Activated T-cell treated with anti-CD3 and anti-CD28 coated beads, Interleukin-2, amount 50 U/mL, for 24 hours (primary cell): ENCODE measurements at places on chromosomes 5 and 9.

- H3K4me1 ChIP-seq, result peaks cover 3% of the 10 kb centered on the region
- no peaks in the 10 kb centered on the region for H3K27me3 ChIP-seq
- no peaks in the 10 kb centered on the region for H3K36me3 ChIP-seq
- no peak overlapping the region for H3K27ac ChIP-seq
- no peak for DNase-seq
Observed at GRCh38 chr9:111854799-111855198, 41.8 kb upstream of the UGCG start.

DNA sequence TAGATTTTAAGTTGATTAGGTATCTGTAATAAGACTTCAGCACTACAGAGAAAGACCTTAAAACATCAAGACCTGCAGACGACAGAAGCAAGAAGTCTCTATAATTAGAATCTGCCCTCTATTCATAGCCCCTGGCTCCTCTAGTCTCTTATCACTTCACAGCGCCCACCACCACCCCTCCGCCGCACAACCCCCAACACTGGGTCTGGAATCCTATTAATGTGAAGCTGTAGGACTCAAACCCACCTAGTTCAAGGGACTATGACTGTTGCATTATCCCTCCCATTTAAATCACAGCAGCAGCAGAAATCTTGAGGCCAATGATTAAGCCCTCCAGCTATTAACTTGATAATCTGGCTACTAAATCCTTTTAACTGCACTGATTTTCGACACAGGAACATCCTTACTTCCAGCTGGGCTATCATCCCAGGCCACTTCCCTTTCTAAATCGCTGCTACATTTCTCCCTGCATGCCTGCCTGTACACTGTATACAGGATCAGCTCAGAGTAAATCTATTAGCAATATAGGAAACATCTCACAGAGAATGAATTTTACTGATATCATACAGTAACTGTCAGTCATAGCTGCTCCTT is 159.5 kb upstream of the GRAMD2B start:
- no peak overlapping the region for H3K27ac ChIP-seq
- no peak overlapping the region for H3K4me3 ChIP-seq
- H3K27me3 ChIP-seq, result no peaks in the 10 kb centered on the region
- H3K36me3 ChIP-seq, result no peaks in the 10 kb centered on the region
- H3K4me1 ChIP-seq, result no peaks in the 10 kb centered on the region
- DNase-seq, result no peak

DNA sequence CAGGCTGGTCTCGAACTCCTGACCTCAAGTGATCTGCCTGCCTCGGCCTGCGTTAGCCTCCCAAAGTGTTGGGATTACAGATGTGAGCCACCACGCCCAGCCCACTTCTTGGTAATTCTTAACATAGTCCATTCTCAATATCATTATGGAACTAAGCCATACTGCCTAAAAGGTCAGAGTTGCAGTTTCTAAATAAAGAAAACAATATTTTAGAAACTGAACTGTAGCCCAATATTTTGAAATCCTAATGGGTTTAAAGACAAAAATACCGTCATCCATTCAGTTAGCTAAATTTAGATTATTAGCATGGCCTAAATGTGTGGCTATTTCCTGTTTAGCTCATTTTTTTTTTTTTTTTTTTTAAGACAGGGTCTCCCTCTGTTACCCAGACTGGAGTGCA is 99.5 kb downstream of the USP20 start:
- H3K27ac ChIP-seq, result peak overlapping the region; percentile 95
- peaks cover 82% of the 10 kb centered on the region for H3K36me3 ChIP-seq
- no peaks in the 10 kb centered on the region for H3K27me3 ChIP-seq
- DNase-seq, result no peak

DNA sequence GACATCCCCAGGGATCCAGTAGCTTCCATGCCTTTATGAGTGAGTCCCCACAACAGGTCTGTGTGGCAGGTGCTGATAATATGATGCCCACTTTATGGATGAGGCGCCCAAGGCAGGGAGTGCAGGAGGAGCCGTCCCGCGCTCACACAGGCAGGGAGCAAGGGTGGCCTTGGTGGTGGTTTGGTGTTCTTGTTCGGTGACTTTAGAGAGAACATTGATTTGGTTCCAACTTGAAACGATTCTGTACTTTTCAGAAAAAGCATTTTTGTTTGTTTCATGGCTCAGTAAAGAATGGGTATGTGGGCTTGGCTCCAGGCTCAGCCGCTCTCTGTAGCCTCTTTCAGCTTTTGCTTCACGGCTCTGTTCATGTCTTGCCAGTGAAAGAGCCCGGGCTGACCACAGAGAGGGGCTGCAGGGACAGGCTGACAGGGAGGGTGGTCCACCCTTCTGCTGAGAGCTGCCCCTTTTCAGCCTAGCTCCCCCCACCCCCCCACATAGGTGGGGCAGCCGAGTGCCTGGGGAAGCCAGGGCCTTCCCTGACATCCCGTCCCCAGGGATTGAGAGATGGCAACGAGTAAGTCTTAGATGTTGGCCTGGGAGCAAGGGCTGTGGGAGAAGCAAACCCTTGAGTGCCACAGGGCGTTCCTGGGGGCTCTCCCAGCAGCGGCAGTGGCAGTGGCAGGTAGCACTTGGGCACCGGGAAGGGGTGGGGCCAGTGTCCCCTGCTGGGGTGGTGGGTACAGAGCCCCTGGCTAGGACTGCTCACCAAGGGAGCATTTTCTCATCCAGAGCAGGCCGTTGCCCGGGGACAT is 28.0 kb downstream of the NCS1 start:
- no peaks in the 10 kb centered on the region for H3K27me3 ChIP-seq
- H3K4me3 ChIP-seq, result no peak overlapping the region
- no peak for DNase-seq
- no peaks in the 10 kb centered on the region for H3K36me3 ChIP-seq

GRCh38 chr5:81388169-81388568 is 5.8 kb downstream of the ACOT12 start:
- H3K4me1 ChIP-seq, result no peaks in the 10 kb centered on the region
- H3K27me3 ChIP-seq, result peaks cover 40% of the 10 kb centered on the region
- no peaks in the 10 kb centered on the region for H3K36me3 ChIP-seq
- DNase-seq, result no peak
- no peak overlapping the region for H3K4me3 ChIP-seq
- no peak overlapping the region for H3K27ac ChIP-seq

GRCh38 chr5:174283211-174284005 is 237.9 kb downstream of the NSG2 start:
- no peaks in the 10 kb centered on the region for H3K4me1 ChIP-seq
- no peaks in the 10 kb centered on the region for H3K36me3 ChIP-seq
- no peak overlapping the region for H3K27ac ChIP-seq
- H3K27me3 ChIP-seq, result peaks cover 18% of the 10 kb centered on the region
- H3K4me3 ChIP-seq, result no peak overlapping the region

GRCh38 chr9:94920420-94921091 is 194.1 kb downstream of the AOPEP start:
- no peaks in the 10 kb centered on the region for H3K27me3 ChIP-seq
- H3K27ac ChIP-seq, result no peak overlapping the region

- peaks cover 1% of the 10 kb centered on the region for H3K27me3 ChIP-seq
- H3K36me3 ChIP-seq, result no peaks in the 10 kb centered on the region
- no peak overlapping the region for H3K4me3 ChIP-seq
- no peak for DNase-seq
- no peaks in the 10 kb centered on the region for H3K4me1 ChIP-seq
Observed at GRCh38 chr5:1017691-1018455, 9.3 kb downstream of the NKD2 start.

GRCh38 chr9:137470785-137471184 is 11.7 kb upstream of the NSMF start:
- peaks cover 5% of the 10 kb centered on the region for H3K4me1 ChIP-seq
- no peak for DNase-seq
- H3K27ac ChIP-seq, result no peak overlapping the region
- peaks cover 9% of the 10 kb centered on the region for H3K36me3 ChIP-seq

GRCh38 chr9:131709771-131710431 is 30.0 kb downstream of the RAPGEF1 start:
- peak overlapping the region; percentile 41 for H3K4me3 ChIP-seq
- peaks cover 47% of the 10 kb centered on the region for H3K36me3 ChIP-seq
- DNase-seq, result no peak
- peaks cover 86% of the 10 kb centered on the region for H3K4me1 ChIP-seq

GRCh38 chr9:673264-673965 is 168.1 kb upstream of the DMRT1 start:
- H3K27ac ChIP-seq, result no peak overlapping the region
- DNase-seq, result no peak
- peaks cover 13% of the 10 kb centered on the region for H3K4me1 ChIP-seq
- H3K27me3 ChIP-seq, result peaks cover 25% of the 10 kb centered on the region
- no peak overlapping the region for H3K4me3 ChIP-seq
- no peaks in the 10 kb centered on the region for H3K36me3 ChIP-seq

- peaks cover 2% of the 10 kb centered on the region for H3K36me3 ChIP-seq
- peaks cover 37% of the 10 kb centered on the region for H3K4me1 ChIP-seq
- DNase-seq, result no peak
- no peaks in the 10 kb centered on the region for H3K27me3 ChIP-seq
- no peak overlapping the region for H3K4me3 ChIP-seq
- no peak overlapping the region for H3K27ac ChIP-seq
Observed at GRCh38 chr5:40497573-40497972, 182.1 kb upstream of the PTGER4 start.

GRCh38 chr5:127839496-127840197 is 136.5 kb downstream of the CCDC192 start:
- no peaks in the 10 kb centered on the region for H3K27me3 ChIP-seq
- H3K4me1 ChIP-seq, result no peaks in the 10 kb centered on the region
- no peak overlapping the region for H3K27ac ChIP-seq
- H3K36me3 ChIP-seq, result no peaks in the 10 kb centered on the region
- no peak for DNase-seq

DNA sequence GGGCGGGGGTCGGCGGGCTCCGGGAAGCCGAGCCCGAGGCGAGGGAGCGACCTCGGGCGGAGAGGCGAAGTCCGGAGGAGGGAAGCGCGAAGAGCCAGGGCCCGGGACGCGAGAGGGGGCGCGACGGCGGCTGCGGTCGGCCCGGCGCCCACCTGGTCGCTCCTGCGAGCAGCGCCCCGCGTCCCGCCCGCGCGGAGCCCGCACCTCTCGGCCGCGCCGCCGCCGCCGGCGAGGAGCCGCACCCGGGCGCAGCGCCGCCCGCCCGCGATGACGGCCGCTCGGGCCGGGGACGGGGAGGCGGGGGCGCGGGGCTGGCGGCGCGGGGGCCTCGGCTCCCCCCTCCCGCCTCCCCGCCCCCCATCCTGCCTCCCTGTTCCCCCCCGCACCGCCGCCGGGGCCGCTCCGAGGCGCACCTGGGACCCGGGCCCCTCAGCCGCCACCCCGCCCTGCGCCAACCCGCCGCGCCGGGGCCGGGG is 2.6 kb downstream of the NR5A1 start:
- H3K36me3 ChIP-seq, result no peaks in the 10 kb centered on the region
- no peak for DNase-seq
- H3K27me3 ChIP-seq, result peaks cover 48% of the 10 kb centered on the region

- peaks cover 4% of the 10 kb centered on the region for H3K36me3 ChIP-seq
- H3K27me3 ChIP-seq, result no peaks in the 10 kb centered on the region
- no peak for DNase-seq
- no peak overlapping the region for H3K4me3 ChIP-seq
Observed at GRCh38 chr9:133322701-133323100, 13.3 kb downstream of the SURF6 start.

- no peak for DNase-seq
- peaks cover 2% of the 10 kb centered on the region for H3K27me3 ChIP-seq
- H3K36me3 ChIP-seq, result no peaks in the 10 kb centered on the region
Observed at GRCh38 chr5:22852807-22853660, at the start of gene CDH12. CDH12 (minus strand) TSS chr5:22853344.

- H3K36me3 ChIP-seq, result peaks cover 7% of the 10 kb centered on the region
- no peaks in the 10 kb centered on the region for H3K27me3 ChIP-seq
- peaks cover 2% of the 10 kb centered on the region for H3K4me1 ChIP-seq
- no peak for DNase-seq
- H3K27ac ChIP-seq, result no peak overlapping the region
Observed at GRCh38 chr9:123695386-123695785, 234.5 kb downstream of the DENND1A start.

- no peaks in the 10 kb centered on the region for H3K4me1 ChIP-seq
- H3K4me3 ChIP-seq, result no peak overlapping the region
Observed at GRCh38 chr9:99354104-99354503, 132.0 kb downstream of the SEC61B start.

- no peak overlapping the region for H3K4me3 ChIP-seq
- H3K36me3 ChIP-seq, result no peaks in the 10 kb centered on the region
- no peaks in the 10 kb centered on the region for H3K4me1 ChIP-seq
- no peak overlapping the region for H3K27ac ChIP-seq
Observed at GRCh38 chr9:103444176-103444575, 449.0 kb downstream of the CYLC2 start.

GRCh38 chr5:73232266-73233041 is 59.5 kb downstream of the TMEM174 start:
- H3K4me3 ChIP-seq, result peak overlapping the region; percentile 29
- no peaks in the 10 kb centered on the region for H3K36me3 ChIP-seq
- DNase-seq, result no peak
- H3K27ac ChIP-seq, result no peak overlapping the region

GRCh38 chr5:125331987-125332598 is 585.7 kb upstream of the ZNF608 start:
- DNase-seq, result no peak
- no peak overlapping the region for H3K4me3 ChIP-seq
- no peaks in the 10 kb centered on the region for H3K36me3 ChIP-seq
- H3K4me1 ChIP-seq, result no peaks in the 10 kb centered on the region
- no peaks in the 10 kb centered on the region for H3K27me3 ChIP-seq

- no peaks in the 10 kb centered on the region for H3K36me3 ChIP-seq
- peaks cover 16% of the 10 kb centered on the region for H3K4me1 ChIP-seq
- no peak overlapping the region for H3K27ac ChIP-seq
- no peak overlapping the region for H3K4me3 ChIP-seq
- no peaks in the 10 kb centered on the region for H3K27me3 ChIP-seq
Observed at GRCh38 chr9:110078604-110079003, 129.4 kb downstream of the C9orf152 start.

GRCh38 chr9:127966416-127967150 is 14.2 kb downstream of the EEIG1 start:
- no peaks in the 10 kb centered on the region for H3K27me3 ChIP-seq
- peaks cover 24% of the 10 kb centered on the region for H3K36me3 ChIP-seq
- H3K4me1 ChIP-seq, result peaks cover 100% of the 10 kb centered on the region
- H3K27ac ChIP-seq, result peak overlapping the region; percentile 97
- H3K4me3 ChIP-seq, result no peak overlapping the region

DNA sequence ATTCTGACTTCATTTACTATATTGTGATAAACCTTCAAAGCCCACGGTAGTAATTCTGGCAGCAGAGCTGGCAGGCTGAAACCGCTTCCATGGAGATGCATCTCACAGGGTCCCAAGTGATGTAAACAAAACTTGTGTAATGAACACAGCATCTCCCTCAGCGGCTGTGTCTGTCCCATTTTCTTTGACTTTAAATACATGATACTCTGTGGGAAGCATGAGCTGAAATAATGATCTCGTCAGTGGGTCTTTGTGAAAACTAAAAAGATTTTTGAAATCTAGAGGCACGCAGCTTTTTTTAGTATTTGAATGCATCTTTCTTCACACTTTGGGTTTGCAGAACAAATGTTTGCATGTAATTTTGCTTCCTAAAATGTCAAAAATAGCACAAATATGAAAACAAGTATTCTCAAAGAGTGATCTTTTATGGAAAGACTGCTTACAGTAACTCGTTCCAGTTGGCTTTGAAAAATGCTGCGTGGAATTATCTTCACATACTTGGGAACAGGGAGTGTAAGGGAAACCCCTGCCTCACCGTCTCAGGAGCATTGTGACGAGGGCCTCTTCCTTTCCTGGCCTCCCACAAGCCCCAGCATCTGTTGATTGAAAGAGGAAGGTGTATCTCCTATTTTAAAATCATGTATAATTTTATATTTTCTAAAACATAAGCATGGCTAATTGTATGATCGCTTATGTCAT is 18.1 kb upstream of the LPCAT1 start:
- H3K27ac ChIP-seq, result no peak overlapping the region
- H3K27me3 ChIP-seq, result no peaks in the 10 kb centered on the region
- H3K4me3 ChIP-seq, result no peak overlapping the region

- peaks cover 25% of the 10 kb centered on the region for H3K36me3 ChIP-seq
- H3K4me3 ChIP-seq, result no peak overlapping the region
- H3K27me3 ChIP-seq, result no peaks in the 10 kb centered on the region
- no peak overlapping the region for H3K27ac ChIP-seq
Observed at GRCh38 chr5:81226286-81226685, 6.8 kb upstream of the CKMT2 start.
